ENCODE measurements at places on chromosomes 16 and 17. TPM values are rescaled to one million over a fixed set of nuclear protein-coding genes. Genes with fewer than 3 reads are reported as not detected.

Gene BEAN1
- polyA plus RNA-seq: 0.09 TPM

DNA sequence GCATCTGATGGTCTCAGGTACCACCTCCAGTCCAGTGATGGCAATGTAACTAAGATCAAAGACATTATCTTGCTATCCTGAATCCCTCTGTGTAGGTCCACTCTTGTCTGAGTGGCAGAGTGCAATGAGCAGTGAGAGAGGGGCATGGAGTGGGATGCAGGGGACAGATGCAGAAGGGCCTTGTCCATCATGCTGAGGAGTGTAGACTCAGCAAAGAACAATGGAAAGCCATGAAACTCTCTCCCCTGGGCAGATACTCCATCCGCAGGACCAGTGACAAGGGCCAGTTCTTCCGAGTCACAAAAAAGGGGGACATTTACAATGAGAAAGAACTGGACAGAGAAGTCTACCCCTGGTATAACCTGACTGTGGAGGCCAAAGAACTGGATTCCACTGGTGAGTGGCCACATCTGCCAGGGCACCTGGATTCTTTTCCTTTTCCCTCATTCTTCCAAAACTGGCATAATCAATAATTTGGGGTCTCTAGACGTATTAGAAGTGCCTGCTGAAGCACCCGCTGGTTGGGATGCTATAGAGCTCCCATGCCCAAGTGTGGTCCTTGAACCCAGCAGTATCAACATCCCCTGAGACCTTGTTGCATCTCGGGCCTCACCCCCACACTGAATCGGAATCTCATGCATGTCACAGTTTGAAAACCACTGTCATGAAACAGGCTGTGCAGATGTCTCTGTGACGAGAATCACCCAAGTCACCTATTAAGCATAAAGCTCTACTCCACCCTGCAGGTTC lies 29.5 kb downstream of the CDH5 start:
- H3K27me3 ChIP-seq: no peaks in the 10 kb centered on the region
- no peaks in the 10 kb centered on the region for H3K36me3 ChIP-seq
- H3K4me1 ChIP-seq: no peaks in the 10 kb centered on the region
- no peak overlapping the region for H3K27ac ChIP-seq

DNA sequence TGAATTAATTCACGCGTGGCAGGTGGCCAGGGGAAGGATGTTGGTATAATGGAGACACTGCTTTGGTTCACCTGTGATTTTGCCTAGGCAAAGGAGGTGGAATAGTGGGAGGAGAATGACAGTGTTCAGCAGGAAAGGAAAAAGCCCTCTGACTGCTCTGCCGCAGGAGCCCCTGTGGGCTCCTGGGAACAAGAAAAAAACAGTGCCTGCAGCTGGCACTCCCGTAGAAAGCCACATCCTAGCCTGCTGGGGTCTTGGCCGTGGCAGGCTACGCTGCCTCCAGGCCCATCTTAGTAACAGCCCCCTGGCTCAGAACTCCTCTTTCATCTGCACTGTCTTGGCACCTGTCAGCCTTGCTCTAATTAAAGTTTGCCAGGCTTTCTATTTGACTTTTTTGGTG lies 20.6 kb downstream of the ADORA2B start:
- no peak overlapping the region for H3K4me3 ChIP-seq
- DNase-seq: no peak
- peaks cover 14% of the 10 kb centered on the region for H3K4me1 ChIP-seq
- no peak overlapping the region for H3K27ac ChIP-seq

- H3K4me3 ChIP-seq: no peak overlapping the region
- no peaks in the 10 kb centered on the region for H3K27me3 ChIP-seq
- DNase-seq: no peak
- peaks cover 9% of the 10 kb centered on the region for H3K4me1 ChIP-seq
Measured at GRCh38 chr17:41492771-41493170, 3.1 kb upstream of the KRT36 start.

DNA sequence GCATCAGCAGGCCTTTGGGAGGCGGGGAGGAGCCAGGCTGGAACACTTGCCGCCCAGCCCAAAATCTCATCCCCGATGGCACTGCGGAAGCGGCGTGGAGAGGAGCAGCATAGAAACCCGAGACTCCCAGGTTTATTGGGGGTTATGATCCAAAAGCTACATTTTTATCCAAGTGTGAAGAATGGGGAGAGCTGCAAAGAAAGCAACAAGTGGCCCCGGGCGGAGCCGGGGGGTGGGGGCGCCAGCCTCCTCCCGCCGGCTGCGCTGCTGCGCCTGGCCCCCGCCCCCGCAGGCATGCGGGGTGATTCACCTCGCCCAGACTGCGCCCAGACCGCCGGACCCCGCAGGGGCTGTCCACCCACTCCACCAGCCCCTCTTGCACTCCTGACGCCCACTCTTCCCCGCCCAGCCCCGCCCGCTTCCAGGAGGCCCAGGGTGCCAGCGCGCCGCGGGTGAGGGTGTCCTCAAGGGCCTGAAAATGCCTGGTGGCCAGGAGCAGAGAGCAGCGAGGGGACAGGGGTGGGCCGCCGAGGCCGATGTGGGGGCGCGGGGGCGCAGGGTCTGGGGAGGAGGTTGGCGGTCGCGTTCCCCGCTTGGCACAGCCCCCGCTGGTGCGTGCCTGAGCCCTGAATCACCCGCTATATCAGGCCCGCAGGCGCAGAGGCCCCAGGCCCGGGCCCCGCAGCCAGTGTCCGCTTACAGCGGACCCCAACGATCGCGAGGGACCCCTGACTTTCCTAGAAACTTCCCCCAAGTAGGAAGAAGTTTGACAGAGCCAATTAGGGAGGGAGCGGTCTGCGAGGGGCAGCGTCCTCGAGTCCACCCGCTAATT lies 1.3 kb downstream of the CAVIN1 start:
- no peak for DNase-seq
- no peak overlapping the region for H3K4me3 ChIP-seq
- peaks cover 8% of the 10 kb centered on the region for H3K4me1 ChIP-seq
- no peaks in the 10 kb centered on the region for H3K36me3 ChIP-seq

DNA sequence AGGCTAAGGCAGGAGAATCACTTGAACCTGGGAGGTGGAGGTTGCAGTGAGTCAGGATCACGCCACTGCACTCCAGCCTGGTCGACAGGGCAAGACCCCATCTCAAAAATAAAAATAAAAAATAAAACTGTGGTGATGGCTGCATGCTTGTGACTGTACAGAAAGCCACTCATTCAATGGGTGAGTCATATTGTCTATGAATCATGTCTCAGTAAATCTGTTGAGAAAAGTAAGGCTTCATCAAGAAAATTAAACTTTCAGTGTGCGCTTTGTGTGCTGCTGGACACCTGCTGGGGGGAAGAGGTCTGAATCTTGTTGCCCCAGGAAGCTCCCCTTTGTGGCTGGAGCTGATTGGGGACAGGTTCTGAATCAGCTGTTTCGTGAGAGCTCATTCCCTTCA lies 11.3 kb downstream of the NUBP1 start:
- H3K36me3 ChIP-seq: peaks cover 51% of the 10 kb centered on the region
- no peaks in the 10 kb centered on the region for H3K27me3 ChIP-seq
- no peak overlapping the region for H3K4me3 ChIP-seq
- H3K27ac ChIP-seq: no peak overlapping the region
- no peaks in the 10 kb centered on the region for H3K4me1 ChIP-seq

DNA sequence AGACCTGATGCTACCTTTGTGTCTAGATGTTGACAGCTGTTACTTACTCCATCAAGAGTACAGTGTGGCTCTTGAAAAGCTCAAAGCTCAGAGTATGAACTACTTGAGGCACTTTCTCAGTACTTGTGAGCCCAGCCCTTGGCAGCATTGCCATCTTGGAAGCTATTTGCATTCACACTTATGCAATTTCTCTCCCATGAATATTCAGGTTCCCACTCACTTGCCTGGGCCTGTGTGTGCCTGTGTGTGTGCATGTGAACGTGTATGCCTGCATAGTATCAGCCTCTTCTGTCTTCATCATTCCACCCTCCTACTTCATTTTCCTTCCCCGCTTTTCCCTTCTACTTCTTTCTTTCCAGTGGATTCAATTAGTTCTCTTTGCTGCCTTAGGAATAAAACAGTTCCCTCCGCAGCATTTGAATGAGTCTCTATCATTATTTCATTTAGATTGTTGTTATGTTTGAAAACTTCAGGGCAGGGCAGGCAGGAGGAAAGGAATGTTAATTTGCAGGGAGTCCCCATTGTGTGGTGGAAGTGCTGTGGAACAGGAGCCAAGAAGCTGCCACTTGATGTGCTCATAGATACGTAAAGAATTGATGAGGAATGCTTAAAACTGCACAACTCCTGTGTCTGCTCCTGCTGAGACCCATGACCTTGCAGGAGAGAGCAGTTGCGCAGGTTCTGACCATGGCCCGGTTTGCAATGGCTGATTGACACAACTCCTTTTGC lies 58.9 kb downstream of the HS3ST4 start:
- no peak overlapping the region for H3K27ac ChIP-seq
- no peaks in the 10 kb centered on the region for H3K27me3 ChIP-seq
- no peak overlapping the region for H3K4me3 ChIP-seq
- H3K36me3 ChIP-seq: no peaks in the 10 kb centered on the region

Gene SLC12A3
- polyA plus RNA-seq: not detected

Gene TBX6
- polyA plus RNA-seq: not detected

GRCh38 chr17:2593821-2594721 lies 617 bp downstream of the PAFAH1B1 start:
- H3K36me3 ChIP-seq: no peaks in the 10 kb centered on the region
- peak overlapping the region; percentile 84 for H3K4me3 ChIP-seq
- DNase-seq: peak; percentile 73
- H3K27ac ChIP-seq: peak overlapping the region; percentile 90

Gene TBC1D3L
- 1.6 TPM for polyA plus RNA-seq

Gene STX1B
- polyA plus RNA-seq: 0.03 TPM

Gene KRT12
- not detected for polyA plus RNA-seq

Gene SKAP1
- polyA plus RNA-seq: 264 TPM

Gene CRYM
- not detected for polyA plus RNA-seq

DNA sequence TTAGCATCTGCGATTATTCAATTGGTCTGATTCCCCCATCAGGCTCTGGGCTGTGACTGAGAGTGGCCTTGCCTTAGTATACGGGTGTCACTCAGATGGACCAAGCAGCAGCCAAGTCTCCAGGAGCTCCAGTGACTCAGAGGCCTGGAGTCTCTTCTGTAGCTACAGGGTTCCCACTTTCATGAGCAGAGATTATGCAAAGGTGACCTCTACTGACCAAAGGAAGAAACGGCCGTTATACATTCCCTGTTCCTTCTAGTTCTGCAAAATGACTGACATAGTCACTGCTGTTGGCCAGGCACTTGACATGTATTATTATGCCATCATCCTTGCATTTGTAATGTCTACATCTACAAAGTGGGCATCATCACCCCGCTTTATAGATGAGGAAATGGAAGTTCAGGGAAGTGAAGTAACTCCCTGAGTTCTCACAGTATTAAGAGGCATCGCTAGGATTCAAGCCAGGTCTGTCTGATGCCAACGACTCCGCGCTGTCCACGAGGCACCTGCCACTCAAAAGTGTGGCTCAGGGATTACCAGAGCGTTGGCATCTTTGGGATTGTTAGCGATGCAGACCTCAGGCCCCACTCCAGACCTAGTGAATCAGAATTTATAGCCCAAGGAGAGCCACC lies 23.3 kb downstream of the SLC38A7 start:
- H3K27ac ChIP-seq: no peak overlapping the region
- no peak overlapping the region for H3K4me3 ChIP-seq
- H3K36me3 ChIP-seq: no peaks in the 10 kb centered on the region
- H3K4me1 ChIP-seq: no peaks in the 10 kb centered on the region

DNA sequence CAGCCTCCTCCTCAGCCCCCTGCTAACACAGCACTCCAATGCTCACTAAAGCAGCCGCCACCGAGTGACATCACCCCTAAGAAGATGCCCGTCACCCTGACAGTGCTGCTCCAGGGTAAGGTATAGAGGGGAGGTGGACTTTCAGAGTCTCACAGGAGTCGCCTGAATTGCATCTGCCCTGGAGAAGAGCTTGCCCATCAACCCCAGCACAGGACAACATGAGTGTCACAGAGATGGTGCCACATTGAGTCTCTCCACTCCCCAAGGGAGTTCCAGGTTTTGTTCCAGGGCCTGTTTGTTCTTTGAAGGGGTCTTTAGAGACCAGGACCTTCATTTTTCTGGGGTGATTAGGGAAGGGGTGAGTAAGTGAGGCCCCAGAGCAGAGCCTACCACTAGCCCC lies 2.2 kb upstream of the P2RX5 start:
- H3K4me3 ChIP-seq: no peak overlapping the region
- H3K27ac ChIP-seq: no peak overlapping the region
- no peaks in the 10 kb centered on the region for H3K36me3 ChIP-seq
- DNase-seq: no peak
- H3K27me3 ChIP-seq: no peaks in the 10 kb centered on the region

GRCh38 chr16:78288888-78289287 lies 189.4 kb downstream of the WWOX start:
- no peak for DNase-seq
- H3K27ac ChIP-seq: no peak overlapping the region
- H3K4me3 ChIP-seq: no peak overlapping the region
- H3K4me1 ChIP-seq: no peaks in the 10 kb centered on the region
- H3K27me3 ChIP-seq: no peaks in the 10 kb centered on the region
- H3K36me3 ChIP-seq: no peaks in the 10 kb centered on the region

DNA sequence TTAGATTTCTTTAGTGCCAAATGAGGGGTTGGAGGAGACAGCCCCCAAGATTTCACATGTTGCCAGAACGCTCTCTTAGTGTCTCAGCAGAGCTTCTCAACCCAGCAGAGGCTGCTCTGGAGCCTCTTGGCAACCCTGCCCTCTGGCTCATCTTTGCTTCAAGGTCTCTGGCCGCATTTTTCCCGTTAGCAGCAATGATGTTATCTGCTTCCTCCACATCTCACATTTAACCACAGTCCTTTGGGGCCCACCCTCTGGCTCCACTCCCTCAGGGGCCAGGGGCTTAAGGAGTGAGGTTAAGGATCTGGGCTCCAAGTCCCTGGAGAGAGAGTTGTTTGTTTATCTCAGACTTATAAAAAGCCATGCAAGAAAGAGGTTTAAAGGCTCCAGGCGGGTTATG lies 3.3 kb upstream of the XYLT1 start:
- no peak overlapping the region for H3K4me3 ChIP-seq
- no peaks in the 10 kb centered on the region for H3K36me3 ChIP-seq
- no peak for DNase-seq
- no peaks in the 10 kb centered on the region for H3K27me3 ChIP-seq
- no peak overlapping the region for H3K27ac ChIP-seq

- no peak overlapping the region for H3K4me3 ChIP-seq
- H3K36me3 ChIP-seq: no peaks in the 10 kb centered on the region
- H3K27me3 ChIP-seq: no peaks in the 10 kb centered on the region
- no peak overlapping the region for H3K27ac ChIP-seq
Measured at GRCh38 chr16:86092586-86093480, 193.9 kb downstream of the IRF8 start.

DNA sequence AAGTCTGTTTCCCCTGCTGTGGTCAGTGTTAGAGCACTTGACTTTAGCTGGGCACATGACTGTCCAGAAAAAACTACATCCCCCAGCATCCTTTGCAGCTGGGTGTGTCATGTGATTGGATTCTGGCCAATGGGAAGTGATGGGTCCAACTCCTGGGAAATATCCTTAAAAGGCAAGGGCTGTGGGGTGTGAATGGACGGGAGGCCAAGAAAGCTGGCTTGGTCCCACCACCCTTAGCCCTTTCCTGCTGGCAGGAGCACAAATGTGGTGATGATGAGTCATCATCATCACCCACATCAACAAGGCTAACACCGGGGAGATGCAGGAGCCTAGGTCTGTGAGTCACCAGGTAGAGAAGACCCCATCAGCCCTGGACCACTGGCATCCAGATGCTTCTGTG lies 341.7 kb downstream of the C16orf95 start:
- no peak overlapping the region for H3K4me3 ChIP-seq
- no peak for DNase-seq
- no peaks in the 10 kb centered on the region for H3K27me3 ChIP-seq
- no peaks in the 10 kb centered on the region for H3K36me3 ChIP-seq
- no peaks in the 10 kb centered on the region for H3K4me1 ChIP-seq

GRCh38 chr16:11097094-11097786 lies 152.9 kb downstream of the CLEC16A start:
- no peak for DNase-seq
- no peak overlapping the region for H3K4me3 ChIP-seq
- no peak overlapping the region for H3K27ac ChIP-seq
- peaks cover 29% of the 10 kb centered on the region for H3K4me1 ChIP-seq
- no peaks in the 10 kb centered on the region for H3K27me3 ChIP-seq
